ENCODE measurements at places on chromosomes 3 and 15. TPM values are rescaled to one million over a fixed set of nuclear protein-coding genes. Genes with fewer than 3 reads are reported as not detected.

ARGFX gene
- total RNA-seq, result not detected

GOLGA6A gene
- total RNA-seq, result 0.28 TPM

INSYN1 gene
- total RNA-seq, result 24.2 TPM

C3orf18 gene
- 28.8 TPM for total RNA-seq

DNA sequence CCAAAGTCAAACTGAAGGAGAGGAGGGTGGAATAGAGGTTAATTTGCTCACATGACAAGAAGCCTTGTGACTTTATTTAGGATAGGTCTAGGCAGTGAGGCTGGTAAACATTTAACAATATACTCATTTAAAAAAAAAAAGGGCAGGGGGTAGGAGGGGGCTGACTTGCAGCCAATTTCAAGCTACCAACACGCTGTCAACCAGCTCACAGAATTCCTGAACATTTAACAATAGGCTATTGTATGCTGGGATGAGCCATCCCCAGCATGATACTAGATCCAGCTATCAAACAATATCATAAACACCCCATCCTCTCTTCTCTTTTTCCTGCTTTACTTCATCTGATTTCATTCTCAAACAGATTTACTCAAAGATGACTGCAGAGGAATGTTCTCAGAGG, 1096.3 kb upstream of the CFAP20DC start:
- no peak overlapping the region for H3K27ac ChIP-seq
- no peaks in the 10 kb centered on the region for H3K36me3 ChIP-seq
- H3K4me1 ChIP-seq, result no peaks in the 10 kb centered on the region
- no peak for DNase-seq
- no peak overlapping the region for H3K4me3 ChIP-seq
- no peaks in the 10 kb centered on the region for H3K27me3 ChIP-seq
